Right ventricle myocardium inferior (tissue), 1 donor: ENCODE measurements at places on chromosomes 16 and 17. TPM values are rescaled to one million over a fixed set of nuclear protein-coding genes. Genes with fewer than 3 reads are reported as not detected.

- no peak for DNase-seq
Measured at GRCh38 chr16:84315422-84315821, 20.7 kb downstream of the WFDC1 start.

DNA sequence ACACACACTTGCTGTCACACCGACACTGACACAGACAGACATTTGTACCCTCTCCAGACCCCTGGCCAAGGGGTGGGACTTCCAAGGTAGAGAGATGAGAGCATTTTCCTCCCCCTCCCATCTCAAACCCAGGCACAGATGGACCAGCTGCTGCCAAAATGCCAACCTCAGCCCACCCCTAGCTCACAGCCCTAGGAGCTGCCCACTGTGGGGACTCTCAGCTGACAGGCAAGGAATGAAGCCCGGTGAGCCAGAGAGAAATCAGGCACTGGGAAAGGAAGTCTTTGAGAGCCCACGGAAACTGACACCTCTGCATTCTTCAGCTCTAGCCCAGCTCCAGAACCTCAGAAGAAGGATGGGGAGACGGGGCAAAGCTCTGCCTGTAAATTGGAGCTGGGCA is 2.8 kb downstream of the ETV4 start:
- DNase-seq = no peak

KIF1C gene
- 708 TPM for total RNA-seq

GRCh38 chr16:22202261-22202637 is 3.8 kb upstream of the EEF2K start:
- DNase-seq = no peak

NACA2 gene
- total RNA-seq = not detected

DNA sequence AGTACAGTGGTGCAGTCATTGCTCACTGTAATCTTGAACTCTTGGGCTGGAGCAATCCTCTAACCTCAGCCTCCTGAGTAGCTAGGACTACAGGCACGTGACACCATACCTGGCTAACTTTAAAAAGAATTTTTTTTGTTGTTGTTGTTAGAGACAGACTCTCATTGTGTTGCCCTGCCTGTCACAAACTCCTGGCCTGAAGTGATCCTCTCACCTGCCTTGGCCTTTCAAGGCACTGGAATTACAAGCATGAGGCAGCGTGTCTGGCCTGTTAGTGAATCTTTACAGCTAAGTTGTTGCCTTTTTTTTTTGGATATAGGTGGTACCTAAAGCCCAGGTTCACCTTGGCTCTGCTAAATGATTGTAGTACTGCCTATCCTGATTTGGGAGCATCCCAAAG is 290.6 kb downstream of the BCAS3 start:
- DNase-seq = no peak

KRTAP3-2 gene
- not detected for total RNA-seq

CCDC92B gene
- 0.16 TPM for total RNA-seq

VASN gene
- total RNA-seq = 6.4 TPM

HOXB9 gene
- not detected for total RNA-seq

DNA sequence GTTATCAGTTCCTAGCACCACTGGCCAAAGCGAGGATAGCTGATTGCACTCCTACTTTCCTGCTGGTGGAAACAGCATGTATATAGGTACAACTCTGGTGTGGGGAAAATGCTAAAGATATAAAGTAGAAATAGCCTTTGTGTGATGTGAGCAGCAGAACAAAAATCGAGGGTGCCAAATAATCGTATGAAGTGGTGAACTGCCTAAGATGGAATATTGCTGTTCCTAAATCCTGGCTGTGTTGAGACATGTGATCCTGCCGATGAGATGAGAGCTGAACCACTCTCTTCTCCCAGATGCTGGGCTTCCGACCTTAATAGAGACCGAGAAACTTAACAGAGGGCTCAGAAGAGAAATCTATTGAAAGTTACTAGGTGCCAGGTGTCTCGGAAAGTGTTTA is 117.8 kb downstream of the WWOX start:
- DNase-seq = no peak

FLYWCH1 gene
- 34.5 TPM for total RNA-seq

AANAT gene
- total RNA-seq = not detected

TBC1D3I gene
- total RNA-seq = not detected

DNA sequence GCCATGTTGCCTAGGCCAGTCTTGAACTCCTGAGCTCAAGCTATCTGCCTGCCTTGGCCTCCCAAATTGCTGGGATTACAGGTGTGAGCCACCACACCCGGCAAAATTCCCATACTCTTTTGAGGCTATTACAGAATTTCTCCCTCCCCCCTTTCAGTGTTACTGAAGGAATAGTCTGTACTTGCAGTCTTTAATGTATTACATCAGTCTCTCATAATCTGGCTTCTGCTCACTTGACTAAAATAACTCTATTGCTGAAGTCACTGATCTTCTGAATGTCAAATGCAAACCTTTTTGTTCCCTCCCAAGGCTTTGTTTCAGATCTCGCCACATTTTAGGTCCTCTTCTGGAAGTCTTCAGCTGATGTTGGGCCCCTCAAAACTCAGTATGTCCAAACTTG is 51.8 kb downstream of the TNRC6A start:
- no peak for DNase-seq
